ENCODE measurements at places on chromosomes 13 and 19.

DNA sequence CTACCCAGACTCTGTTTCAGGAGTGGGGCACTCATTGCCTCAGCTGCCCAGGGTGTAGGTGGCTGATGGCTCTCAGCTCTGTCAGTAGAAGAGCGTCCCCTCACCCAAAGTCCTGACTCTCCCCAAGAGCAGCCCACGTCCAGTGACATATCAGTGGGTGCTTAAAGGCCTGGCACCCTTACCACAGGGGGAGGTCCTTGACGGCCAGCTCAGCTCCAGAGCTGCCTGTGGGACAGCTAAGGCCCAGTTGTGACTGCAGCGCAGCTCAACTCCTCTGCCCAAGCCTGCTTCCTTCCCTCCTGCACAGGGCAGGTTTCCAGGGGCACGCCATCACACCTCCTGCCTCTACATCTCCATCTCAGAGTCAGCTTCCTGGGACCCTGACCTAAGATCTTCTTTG lies 32.4 kb downstream of the GRIK5 start:
- no peak for DNase-seq

- DNase-seq = no peak
Observed at GRCh38 chr13:46010148-46010547, 42.4 kb downstream of the ZC3H13 start.

GRCh38 chr13:64471916-64472315 lies 2758.2 kb downstream of the PCDH9 start:
- DNase-seq = no peak

- DNase-seq = no peak
Observed at GRCh38 chr19:3289971-3290569, 65.6 kb downstream of the CELF5 start.

- DNase-seq = no peak
Observed at GRCh38 chr19:5717215-5717935, 2.6 kb downstream of the LONP1 start.

DNA sequence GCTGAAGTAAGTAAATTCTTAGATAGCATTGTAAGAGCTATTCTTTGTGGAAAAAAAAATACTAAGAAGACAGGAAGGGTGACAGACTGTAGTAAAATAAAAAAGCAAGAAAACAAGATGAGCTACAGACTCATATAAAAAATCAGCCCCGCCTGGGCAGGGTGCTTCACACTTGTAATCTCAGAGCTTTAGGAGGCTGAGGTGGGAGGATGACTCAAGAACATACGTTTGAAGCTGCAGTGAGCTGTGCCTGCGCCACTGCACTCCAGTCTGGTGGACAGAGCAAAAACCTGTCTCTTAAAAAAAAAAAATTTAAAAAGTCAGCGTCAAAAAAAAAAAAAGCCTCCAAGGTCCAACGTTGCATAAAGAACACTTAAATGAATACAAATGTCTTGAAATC lies 102.1 kb downstream of the VWA8 start:
- no peak for DNase-seq

DNA sequence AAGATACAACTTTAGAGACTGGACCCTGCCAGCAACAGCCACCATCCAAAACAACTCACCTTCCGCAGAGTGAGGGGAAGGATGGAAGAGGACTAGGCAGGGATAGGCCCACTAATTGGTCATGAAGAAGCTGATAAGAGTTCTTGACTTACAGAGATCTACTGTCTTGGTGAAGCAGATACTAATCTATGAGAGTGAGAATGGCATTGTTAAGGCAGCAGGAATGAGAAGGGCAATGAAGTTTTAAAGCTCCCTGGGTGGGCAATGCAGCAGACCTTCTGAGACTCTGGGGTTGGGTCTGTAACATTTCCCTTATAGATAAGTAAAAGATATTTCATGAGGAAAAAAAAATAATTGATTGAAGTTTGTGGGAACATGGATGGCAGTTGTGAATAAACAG lies 63.7 kb downstream of the KLF12 start:
- DNase-seq = no peak

GRCh38 chr13:75704927-75705288 lies 68.8 kb downstream of the LMO7 start:
- peak; percentile 75 for DNase-seq

GRCh38 chr13:79171141-79172061 lies 234.7 kb downstream of the RBM26 start:
- DNase-seq = no peak

- no peak for DNase-seq
Observed at GRCh38 chr13:100611678-100612492, 23.3 kb upstream of the GGACT start.

DNA sequence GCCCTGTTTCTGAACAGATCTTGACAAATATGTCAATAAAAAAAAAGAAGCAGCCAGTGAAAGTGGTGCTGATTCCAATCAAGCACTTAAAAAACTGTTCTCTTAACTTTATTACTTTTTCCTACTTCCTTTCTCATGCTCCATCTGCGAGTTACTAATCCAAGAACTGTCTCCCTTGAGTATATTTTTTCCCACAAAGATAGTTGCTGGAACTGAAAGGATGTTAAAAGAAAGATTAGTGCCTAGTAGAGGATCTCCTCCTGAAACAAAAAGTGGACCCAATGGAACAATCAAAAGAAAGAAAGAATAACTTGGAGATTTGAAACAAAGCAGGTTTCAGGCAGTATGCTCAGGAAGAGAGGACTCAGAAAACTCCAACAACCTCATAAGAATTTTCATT lies 1034.8 kb downstream of the PCDH17 start:
- no peak for DNase-seq

GRCh38 chr19:35760711-35761349 lies 2.9 kb downstream of the PROSER3 start:
- no peak for DNase-seq

DNA sequence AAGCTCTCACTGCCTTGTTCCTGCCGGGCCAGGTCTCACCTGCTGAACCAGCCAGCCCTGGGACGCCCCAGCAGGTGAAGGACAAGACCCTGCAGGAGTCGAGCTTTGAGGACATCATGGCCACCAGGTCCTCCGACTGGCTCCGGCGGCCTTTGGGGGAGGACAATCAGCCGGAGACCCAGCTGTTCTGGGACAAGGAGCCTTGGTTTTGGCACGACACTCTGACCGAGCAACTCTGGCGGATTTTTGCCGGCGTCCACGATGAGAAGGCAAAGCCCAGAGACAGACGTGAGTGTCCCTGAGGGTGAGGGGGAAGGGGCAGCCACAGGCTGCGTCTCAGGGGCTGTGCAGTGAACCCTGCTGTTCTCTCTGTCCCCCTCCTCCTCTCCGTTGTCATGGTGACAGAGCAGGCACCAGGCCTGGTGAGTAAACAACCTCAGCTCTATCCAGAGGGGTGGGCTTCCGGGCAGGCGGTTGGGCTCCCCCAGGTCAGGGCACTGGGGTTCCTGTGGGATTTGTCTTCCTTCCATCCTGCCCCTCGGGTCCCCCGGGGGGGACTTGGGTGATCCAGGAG lies 9.7 kb downstream of the TLE6 start:
- DNase-seq = no peak

DNA sequence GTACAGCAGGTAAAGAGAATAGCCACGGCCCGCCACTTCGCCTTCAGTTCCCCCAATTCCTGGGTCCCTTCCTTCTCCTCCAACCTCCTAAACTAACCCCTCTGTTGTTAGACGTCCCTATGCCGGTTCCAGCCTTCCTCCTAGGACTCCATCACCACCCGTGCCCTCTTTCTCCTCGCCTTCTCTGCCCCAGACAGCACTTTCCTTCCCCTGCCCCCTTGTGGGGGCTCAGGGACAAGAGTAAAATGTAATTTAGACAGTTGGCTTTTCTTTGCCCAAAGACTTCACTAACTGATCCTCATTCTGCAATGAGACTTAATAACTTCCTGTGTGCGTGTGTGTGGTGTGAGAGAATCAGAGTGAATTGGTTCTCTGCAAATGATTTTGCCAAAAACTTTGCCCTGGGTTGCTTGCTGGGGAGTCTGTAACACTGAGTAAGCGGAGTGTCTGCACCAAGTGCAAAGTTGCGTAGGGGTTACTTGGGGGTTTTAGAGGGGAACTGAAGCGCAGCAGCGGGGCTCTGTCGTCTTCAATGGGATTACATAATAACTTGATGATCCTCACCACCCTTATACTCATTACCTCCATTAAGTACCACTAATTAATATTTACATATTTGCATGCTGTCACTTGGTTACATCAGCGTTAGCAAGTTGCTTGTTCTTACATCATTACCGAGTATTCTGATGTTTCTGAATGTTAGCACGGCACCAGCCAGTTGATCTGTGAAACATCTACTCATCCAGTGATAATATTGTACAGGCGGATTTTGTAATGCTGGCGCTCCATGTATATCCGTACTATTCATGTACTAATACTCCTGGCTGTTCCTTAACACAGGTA lies 19.9 kb upstream of the SGCG start:
- DNase-seq = no peak

DNA sequence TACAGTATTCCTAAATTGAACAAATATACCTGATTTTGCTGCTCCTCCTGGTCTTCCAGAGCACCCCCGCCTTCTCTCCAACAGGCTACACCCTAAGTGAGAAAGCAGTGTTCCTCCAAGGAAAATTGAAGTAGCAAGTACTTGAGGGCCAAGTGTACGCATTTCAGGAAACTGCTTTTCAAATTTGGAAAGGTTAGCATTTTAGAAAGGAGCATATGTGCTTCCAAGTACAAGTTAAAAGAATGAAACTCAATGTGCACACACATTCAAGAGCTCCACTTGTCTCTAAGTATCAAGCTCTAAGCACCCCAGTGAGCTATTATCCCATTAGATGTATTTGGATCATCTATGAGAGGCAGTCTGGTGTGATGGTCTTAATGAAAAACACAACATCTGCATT lies 25.8 kb downstream of the LHFPL6 start:
- DNase-seq = no peak

DNA sequence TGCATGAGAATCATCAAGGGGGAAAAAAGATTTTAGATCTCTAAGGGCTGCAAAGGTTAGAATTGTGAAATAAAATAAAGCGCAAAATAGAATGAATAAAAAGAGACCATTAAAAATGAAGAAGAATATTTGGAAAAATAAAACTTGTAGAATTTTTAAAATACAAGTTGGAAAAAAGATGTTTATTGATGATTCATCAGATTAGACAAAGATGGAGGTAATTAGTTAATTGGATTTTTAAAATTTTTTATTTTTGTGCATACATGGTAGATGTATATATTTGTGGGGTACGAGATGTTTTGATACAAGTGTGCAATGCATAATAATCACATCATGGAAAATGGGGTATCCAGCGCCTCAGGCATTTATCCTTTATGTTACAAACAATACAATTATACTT lies 143.3 kb downstream of the MAB21L1 start:
- DNase-seq = no peak
